ENCODE measurements at places on chromosomes 3 and 15.

DNA sequence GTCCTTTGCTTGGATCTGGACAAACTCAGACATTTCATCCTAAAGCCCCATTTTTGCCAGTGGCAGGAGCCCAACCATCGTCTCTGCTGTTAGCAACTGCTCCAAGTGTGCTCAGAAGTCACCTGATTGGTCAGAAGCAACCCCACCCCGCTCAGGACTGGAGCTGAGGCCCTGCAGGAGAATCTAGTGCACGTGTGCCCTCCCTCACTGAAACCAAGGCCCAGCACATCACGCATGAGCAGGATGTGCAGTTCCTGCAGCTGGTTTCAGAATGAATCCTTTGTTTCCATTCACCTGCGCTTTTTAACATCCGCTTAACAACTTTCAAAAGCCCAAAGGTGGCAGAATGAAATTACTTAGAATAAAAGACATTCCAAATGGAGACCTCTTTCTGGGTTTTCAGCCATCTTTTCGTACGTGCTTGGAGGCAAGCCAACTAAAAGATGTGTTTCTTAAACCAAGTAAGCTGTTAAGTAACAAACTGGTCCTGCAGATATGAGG is 81.2 kb downstream of the SRGAP3 start:
- peak; percentile 93 for DNase-seq

GRCh38 chr3:185552358-185552877 is at the start of gene LIPH:
Gene LIPH (minus strand): TSS chr3:185552588. CDS start chr3:185552471, 117 bp downstream.
- peak; percentile 32 for DNase-seq

GRCh38 chr15:73681856-73682599 is 2.2 kb upstream of the CD276 start:
- no peak for DNase-seq

DNA sequence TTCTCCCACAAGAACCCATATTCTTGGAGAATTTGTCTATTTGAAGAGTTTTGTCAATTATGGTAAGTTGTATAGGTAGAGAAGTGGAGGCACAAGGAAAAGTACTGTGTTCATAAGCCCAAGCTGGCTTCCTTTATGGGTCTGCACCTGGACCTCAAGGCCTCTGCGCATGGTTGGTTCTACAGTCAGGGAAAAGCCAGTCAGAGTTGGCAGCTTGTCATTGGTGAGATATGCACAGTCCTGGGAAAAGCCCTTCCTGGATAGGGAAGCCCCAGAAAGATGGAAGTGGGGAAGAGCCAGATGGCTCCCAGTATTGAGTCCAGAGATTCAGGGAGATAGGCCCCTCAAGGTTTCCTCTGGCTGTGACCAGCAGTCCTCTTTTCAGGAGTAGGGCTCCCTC is 15.8 kb downstream of the BOC start:
- DNase-seq = no peak

GRCh38 chr3:56089739-56090138 is 378.5 kb downstream of the ERC2 start:
- no peak for DNase-seq

- no peak for DNase-seq
Measured at GRCh38 chr3:190101320-190102011, 19.2 kb downstream of the P3H2 start.

DNA sequence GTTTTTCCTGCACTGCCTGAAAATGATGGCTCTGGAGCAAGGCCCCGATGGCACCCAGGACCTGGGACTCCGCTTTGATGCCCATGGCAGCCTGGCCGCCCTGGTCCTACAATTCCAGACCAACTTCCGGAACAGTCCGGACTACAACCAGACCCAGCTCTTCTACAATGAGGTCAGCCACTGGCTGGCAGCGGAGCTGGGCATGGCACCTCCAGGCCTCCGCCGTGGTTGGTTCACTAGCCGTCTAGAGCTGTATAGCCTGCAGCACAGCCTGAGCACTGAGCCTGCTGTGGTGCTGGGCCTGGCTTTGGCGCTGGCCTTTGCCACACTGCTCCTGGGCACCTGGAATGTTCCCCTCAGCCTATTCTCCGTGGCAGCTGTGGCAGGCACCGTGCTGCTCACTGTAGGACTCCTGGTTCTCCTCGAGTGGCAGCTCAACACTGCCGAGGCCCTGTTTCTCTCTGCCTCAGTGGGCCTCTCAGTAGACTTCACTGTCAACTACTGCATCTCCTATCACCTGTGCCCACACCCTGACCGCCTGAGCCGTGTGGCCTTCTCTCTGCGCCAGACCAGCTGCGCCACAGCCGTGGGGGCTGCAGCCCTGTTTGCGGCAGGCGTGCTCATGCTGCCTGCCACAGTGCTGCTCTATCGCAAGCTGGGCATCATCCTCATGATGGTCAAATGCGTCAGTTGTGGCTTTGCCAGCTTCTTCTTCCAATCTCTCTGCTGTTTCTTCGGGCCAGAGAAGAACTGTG is 10.9 kb downstream of the DISP2 start:
- no peak for DNase-seq

DNA sequence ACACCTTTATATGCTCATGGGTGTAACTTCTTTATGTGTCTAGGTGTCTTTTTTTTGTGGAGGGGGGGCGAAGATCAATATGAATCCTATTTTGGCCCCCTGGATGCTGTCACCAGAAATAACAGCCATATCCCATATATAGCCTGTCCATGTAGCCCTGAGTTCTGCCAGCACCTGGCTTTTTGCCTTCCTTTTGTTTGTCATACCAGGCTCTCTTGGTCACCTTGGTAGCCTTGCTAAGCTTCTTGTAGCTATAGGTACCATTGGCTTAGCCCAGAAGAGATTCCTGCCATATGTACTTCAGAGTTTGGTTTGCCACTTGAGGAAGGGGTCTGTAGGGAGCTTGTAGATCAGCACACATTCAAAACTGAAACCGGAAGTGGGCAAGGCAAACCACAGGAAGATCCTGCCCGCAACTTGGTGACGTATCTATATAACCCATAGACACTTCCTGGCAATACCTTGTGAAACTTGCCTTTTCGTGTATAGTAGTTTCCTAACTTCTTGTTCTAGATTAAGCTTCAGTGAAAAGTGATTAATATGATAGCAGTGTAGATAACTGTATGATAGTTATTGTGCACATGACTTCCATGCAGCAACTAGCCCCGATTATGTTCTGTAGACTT is 11.9 kb downstream of the RASA2 start:
- peak; percentile 97 for DNase-seq

All from activated CD4-positive, alpha-beta T cell treated with anti-CD3 and anti-CD28 coated beads, Interleukin-10, Interleukin-2, amounts not matched to agents 100 ng/mL and 50 ng/mL, durations not matched to agents 16 hours and 8 hours (primary cell).